Astrocyte of the hippocampus (primary cell): ENCODE measurements at places on chromosomes 2 and 18.
A peak's percentile ranks its signal among the peaks of the same experiment; 100 is the strongest.

- no peak for DNase-seq
Measured at GRCh38 chr18:2354292-2354691, 217.0 kb downstream of the METTL4 start.

DNA sequence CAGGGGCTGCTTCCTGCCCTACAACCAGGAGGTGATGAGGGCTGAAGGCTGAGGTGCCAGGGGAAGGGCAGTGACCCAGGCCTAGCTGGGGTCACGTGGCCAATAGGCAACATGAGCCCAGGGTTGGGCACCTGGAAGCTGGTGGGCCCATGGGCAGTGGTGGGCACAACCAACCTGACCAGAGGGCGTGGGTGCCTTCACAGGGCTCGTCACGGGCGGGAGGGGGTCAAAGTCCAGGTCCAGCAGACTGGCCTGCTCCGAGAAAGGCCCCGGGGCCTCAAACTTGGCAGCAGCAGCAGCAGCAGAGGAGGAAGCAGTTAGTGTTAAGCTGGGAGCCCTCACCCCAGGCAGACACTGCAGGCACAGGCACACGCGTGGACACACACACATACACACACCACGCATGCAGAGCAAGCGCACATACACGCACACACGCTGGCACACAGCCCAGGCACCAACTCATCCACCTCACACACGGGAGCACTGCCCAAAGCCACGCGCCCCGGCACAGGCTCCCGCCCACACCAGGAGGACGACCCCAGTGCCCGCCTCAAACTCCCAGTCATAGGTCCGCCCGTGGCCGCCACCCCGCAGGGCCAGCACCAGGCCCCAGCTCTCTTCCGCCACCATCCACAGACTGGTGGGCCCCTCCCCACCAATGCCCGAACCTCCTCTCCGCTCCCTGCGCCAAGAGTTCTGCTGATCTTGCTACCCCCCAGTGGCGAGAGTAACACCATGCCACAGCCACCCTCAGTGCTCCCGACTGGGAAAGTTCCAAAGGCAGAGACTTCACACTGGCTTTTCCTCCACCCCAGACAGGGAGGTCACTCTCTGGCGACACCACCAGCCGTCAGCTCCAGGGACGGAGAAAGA lies 53.0 kb downstream of the BIN1 start:
- no peak for DNase-seq

DNA sequence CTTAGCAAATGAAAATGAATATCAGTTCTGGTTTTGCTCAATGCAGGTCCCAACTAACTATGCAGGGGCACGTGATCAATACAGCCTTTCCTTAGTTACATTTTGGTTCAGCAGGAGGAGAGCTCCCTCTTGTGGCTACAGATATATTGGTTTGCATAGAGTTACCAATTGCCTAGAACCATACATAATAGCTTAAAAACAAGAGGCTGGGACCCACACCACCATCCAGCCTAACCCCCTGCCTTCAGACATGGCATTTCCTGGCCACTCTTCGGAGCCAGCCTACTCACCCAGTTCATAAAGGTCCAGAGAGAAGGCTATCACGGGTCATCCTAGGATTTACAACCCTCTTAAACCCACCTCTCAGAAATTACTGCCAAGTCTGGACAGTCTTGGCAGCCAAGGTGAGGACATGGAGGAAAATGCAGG lies 10.5 kb downstream of the CCDC93 start:
- DNase-seq, result peak; percentile 89

- peak; percentile 70 for DNase-seq
Measured at GRCh38 chr18:75478996-75479880, 51.7 kb upstream of the SMIM21 start.

DNA sequence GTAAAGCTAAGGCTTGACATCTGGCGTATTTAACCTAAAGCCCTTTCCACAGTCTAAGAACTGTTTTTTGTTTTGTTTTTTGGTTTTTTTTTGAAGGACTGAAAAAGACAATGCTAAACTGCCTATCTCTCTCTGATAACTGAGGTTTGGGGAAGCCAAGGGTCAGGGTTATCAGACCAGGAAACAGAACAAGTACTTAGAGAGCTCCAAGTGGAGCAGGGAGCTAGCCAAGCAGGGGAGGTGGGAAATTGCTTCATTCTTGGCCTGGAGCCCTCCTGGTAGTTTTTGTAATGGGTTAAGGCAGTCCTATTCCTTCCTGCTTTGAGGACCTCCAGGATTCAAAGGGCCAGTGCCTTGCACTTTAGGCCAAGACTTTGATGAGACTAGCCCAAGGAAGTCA lies 154.3 kb upstream of the LTBP1 start:
- DNase-seq, result no peak

DNA sequence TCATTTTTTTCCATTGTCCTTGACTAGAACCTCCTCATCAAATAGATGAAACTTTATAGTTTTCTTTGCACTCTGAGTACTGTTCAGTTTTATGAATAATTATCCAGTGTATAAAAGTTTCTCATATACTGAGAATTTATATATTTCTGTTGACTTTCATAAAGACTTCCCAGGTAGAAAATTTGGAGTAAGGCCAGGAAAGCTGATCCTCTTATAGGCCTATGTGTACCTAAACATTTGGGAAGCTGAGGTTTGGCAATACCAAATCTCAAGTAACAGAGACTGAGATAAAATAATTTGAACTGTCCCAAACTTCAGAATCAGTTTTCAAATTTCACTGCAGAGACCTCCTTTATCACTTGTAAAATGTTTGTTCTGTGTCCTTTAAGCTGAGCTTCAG lies 43.4 kb downstream of the CCDC102B start:
- DNase-seq, result no peak

- peak; percentile 61 for DNase-seq
Measured at GRCh38 chr2:8684540-8684877, 2.7 kb downstream of the ID2 start.

DNA sequence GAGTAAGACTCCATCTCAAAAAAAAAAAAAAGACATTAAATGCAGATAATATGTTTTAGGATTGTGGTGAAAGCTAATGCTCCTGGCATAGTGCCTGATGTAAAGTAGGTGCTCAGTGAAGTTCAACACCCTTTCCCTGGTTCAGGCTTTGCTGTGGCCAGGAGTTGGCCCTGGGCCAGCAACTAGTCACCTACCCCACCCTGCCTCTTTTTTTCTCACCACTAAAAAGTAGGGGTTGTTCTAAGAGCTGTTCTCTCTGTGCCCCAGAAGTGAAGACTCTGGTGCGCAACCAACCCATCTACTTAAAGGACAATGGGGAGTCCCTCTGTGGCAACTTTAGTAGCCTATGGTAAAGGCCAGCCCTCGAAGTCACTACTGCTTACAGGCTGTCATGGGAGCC lies 75.9 kb downstream of the DNMT3A start:
- no peak for DNase-seq

- no peak for DNase-seq
Measured at GRCh38 chr2:240419723-240420122, 15.7 kb upstream of the GPC1 start.

- peak; percentile 46 for DNase-seq
Measured at GRCh38 chr2:105395691-105396090, 3.2 kb downstream of the FHL2 start.

GRCh38 chr2:103526757-103527156 lies 764.9 kb downstream of the TMEM182 start:
- DNase-seq, result no peak

- no peak for DNase-seq
Measured at GRCh38 chr2:220569112-220569897, 941.9 kb downstream of the SLC4A3 start.

DNA sequence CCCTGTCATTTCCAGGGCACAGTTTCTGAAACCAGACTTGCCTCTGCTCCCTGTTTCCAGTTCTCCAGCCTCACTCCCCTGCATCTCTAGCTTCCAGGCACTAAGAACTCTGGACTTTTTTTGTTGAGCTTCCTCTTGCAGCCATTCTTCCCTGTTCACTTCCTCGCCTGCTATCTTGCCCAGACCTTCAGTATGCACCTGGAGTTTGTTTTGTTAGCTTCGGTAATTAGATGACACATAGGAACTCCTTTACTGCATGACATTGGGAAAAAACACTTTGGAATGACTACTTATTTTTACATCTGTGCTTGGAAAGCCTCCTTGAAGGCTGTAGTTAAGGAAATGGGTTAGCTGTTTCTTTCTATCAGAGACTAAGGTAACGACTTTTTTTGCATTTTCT lies 35.2 kb downstream of the OTOF start:
- DNase-seq, result no peak

- peak; percentile 33 for DNase-seq
Measured at GRCh38 chr2:120596990-120597594, 138.6 kb upstream of the GLI2 start.
